ENCODE measurements at places on chromosomes 11 and 22.

GRCh38 chr11:119784421-119784820 lies 55.4 kb upstream of the NECTIN1 start:
- no peak for DNase-seq

DNA sequence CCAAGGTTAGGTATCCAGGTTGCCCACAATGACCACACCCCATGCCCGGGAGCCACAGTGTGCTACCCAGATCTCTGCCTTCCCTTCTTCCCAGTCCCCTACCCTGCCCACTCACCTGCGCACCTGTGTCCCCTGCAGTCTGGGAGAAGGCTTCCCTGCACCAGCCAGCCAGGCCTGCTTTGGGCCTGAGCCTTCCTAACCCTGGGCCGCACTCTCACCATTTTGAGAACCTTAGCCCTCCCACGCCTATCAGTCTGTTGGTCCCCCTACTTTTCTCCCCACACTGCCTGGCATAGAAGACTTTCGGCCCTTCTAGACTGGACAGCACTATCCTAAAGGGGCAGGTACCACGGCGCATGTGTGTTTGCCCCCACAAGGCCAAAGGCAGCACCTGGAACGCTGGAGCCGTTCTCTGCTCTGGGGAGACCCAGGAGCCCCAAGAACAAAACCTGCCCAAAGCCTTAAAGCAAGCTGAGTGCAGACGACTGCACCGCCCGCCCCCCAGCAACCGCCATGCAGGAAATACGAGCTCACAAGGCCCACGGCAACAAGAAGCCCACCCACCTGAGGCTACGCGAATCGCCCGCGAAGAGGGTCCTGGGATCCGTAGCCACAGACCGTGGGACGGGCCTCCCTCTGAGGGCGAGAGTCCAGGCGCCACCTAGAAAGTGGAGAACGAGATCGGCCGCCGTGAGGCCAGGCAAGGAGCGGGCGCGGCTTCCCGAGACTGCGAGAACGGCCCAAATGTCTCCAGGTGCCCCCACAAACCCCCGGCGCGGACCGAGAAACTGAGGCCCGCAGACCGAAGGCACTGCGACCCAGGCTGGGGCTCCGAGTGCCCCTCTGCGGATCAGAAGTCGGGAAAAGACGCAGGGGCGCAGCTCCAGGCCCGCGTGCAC lies 546 bp downstream of the GNB1L start:
- no peak for DNase-seq

DNA sequence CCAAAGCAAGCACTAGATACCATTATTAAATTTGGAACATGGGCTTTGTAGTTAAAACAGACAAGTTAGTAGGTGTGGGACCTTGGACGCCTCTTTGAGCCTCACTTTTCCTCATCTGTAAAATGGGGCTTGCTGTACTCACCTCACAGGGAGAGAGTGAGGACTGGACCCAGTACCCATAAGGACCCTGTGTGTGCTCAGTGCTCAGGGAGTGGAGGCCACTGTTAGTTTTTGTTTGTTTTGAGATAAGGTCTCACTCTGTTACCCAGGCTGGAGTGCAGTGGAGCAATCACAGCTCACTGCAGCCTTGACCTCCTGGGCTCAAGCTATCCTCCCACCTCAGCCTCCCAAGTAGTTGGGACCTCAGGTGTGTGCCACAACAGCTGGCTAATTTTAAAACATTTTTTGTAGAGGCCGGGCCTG lies 8.9 kb downstream of the RAPSN start:
- no peak for DNase-seq

DNA sequence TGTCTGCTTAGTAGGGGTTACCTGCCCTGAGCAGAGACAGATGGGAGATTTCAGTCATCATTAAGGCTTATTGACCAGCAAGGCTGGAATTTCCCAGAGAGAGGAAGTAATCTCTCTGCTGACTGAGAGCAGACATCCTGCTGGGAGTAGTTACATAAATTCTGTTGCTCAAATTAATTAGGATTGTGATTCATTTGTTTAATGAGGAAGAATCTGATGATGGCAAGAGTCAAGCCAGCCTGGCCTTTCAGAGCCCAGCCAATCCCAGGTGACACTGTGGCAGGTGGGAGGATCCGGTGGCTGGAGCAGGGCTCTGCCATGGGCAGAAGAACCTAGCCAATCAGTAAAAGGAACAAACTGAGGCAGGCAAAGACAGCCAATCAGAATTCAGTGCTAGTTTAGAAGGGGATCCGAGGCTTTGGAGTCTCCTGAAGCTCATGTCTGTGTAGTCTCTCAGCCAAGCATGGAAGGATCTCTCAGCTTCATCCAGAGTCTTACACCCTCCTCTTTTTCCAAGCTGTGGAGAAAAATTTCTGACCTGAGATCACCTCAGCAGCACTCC lies 61.2 kb upstream of the CHST1 start:
- DNase-seq, result no peak

DNA sequence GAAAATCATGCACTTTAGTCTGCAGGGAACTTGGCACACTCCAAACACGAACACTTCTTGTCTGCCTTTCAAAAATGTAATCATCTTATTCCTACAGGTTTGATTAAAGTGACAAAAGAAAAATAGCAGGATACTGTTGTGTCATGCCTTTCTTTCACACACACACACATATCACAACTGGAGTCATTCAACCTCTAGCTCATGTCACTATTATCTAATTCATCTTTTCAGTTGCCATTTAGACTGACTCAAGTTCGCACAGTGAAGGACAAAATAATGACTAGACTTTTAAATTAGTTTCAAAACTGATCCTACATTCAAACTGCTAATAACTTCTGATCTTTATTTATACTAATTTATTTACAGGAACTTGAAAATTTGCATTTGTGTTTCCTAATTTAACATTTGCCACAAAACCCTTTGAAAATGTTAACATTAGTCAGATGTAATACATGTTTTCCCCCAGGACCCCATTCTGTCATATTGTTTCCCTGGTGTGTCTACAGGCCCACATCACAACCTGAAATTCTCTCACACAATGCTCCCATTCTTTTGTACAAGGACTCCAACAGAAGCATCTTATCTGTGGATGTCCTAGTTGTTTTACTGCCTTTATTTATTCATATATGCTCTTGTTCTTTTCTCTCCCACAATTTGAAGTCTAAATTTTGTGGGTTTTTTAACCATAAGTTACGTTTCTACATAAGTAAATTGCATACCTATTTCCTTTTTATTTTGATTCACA lies 171.1 kb downstream of the GRIA4 start:
- no peak for DNase-seq

DNA sequence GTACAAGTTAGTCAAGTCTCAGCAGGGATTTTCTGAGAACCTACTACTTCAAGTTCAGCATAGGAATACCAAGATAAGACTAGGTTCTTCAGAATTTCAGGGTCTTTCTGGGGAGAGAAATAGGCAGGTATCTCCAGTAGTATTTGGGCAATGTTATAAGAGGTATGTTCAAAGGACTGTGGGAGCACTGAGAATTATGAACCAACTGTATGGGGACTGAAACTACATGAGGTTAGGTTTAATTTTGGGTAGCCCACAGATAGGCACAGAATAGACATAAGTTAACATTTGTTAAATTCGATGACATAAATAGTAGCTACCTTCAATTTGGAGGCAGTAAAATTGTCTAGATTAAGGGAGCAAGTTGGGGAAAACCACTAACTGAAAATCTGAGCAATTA lies 9.2 kb upstream of the GAB2 start:
- DNase-seq, result no peak

Data from GM04504 (cell line).